ENCODE measurements at places on chromosomes 2 and 18. TPM values are rescaled to one million over a fixed set of nuclear protein-coding genes. Genes with fewer than 3 reads are reported as not detected.

The MPP4 gene
- total RNA-seq = not detected

GRCh38 chr2:178111743-178112142 lies 494 bp upstream of the RBM45 start:
- DNase-seq = no peak

DNA sequence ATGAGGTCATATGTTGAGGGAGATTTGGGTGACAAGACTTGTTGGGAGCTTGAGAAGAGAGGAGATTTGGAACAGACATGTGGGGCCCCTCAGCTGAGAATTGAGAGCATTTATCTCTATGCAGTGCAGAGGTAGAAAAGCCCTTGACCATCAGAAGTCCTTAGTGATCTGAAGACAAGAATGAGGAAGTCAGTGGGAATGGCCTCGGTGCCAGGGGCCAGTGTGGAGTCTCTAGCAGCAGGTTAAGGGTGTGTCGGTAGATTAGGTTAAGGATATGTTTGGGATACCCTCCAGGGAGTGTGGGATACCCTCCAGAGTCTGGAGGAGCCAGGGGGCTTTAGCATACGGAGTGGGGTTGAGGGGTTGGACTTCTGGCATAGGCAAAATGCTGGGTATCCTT lies 41.6 kb downstream of the FBXO48 start:
- DNase-seq = no peak

DNA sequence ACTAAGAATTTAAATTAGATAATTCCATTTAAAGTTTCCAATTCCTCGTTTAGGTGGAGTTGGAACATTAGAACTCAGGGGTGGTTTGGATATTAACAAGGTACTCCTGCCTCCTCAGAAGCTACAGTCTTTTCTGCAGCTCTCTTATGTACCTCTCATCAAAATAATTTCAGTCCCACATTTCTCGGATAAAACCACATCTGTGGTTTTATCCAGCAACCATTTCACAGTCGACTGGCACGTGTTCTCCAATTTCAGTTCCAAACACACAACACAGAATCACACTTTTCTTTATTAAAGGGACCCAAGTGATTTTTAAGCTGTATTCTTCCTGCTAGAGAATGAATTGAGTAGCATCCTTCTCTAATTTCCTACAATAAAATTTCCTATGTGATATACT lies 22.7 kb upstream of the NFU1 start:
- DNase-seq = no peak

DNA sequence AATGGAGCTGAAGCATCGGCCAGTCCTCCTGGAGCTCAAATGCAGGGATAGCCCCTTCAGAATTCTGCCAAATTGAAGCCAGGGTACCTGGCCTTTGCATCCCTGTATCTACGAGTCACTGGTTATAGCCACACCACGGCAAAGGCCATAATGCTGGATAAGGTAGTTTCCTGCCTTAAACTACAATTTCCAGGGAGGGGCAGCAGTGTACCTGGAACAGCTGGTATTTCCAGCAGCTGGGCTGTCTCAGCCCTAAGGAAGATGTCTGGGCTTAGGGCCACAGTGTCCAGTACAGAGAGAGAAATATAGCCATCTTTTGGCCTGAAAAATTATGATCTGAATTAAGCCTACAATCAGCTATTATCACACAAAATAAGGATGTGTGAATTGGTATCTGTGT lies 180.3 kb downstream of the GCA start:
- DNase-seq = no peak
